ENCODE measurements at places on chromosomes 13 and 19.

DNA sequence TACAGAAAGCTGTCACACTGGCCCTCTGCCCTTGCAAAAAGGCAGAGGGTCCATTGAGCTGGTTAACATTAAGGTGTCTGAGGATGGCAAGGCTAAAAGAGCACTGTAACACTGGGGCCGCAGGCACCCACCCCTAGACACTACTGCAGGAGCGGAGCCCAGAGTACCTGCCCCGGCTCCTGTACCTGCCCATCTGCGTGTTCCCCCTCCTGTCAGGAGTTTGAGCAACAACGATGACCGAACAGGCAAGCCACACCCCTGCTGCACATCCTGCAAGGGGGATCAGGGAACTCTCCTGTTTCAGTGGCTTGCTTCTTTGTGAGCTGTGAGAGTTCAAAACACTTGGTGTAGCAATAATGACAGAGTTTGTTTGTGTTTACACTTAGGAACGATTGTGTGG, 117.4 kb upstream of the STARD13 start:
- no peak for DNase-seq

- no peak for DNase-seq
Measured at GRCh38 chr13:39397896-39398265, 205.1 kb downstream of the LHFPL6 start.

DNA sequence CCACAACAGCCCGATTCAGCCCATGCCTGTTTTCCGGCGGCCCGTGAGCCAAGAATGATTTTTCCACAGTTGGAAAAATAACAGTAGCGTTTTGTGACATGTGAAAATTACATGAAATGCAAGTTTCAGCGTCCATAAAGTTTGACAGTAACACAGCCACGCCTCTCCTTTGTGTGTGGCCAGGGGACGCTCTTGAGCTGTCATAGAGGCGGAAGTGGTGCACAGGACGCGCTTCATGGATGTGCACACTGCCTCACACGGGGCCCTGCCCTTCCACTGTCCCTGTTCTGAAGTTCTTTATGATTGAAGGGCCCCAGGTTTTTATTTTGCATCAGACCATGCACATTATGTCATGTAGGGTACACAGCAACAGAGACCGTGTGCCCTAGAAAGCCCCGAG, 12.4 kb upstream of the ELAVL1 start:
- DNase-seq: no peak

- DNase-seq: no peak
Measured at GRCh38 chr13:74027161-74027779, 106.9 kb downstream of the KLF12 start.

GRCh38 chr13:95800436-95800835, 123.5 kb downstream of the DNAJC3 start:
- no peak for DNase-seq

GRCh38 chr19:10095622-10095947, 6.9 kb downstream of the ANGPTL6 start:
- no peak for DNase-seq

DNA sequence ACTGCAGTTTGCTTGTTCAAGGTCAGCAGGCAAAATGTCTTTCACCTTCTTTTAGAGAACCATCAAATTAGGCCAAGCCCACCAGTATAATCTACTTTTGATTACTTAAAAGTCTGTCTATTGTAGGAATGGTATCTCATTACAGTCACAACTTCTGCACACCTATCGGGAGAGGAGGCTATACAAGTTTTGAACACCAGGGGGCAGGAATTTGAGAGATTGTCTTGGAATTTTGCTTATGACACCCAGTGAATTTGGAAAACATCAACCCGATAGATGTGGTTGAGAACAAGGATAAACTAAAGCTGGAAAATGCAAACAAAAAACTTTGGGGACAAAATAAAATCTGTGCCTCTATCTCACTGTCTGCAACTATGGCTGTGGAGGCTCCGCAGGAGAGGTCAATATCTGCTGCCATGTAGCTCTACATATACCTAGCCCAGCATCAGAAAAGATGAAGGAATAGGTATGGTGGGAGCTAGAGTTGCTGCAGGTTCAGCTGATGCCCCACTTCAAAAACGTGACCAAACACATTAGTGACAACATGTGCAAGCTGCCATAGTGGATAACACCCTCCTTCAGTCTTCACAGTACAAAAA, 1299.2 kb upstream of the SPRY2 start:
- peak; percentile 32 for DNase-seq

DNA sequence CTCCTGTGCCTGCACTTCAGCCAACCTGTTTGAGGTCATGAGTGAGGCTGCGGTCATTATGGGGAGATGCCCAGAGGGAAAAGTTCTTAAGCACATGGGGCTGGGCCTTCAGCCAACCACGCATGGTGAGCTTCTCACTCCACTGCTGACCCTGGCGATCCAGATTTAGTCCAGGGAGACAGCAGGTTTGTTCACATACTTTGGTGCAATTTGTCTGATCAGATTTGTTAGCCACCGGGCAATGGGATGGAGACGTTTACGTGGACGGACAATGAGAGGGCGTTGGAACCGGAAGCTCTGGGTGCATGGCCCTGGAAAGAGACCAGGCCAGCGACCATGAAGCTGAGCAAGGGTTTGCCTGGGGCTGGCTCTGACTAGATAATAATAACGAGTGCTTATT, 56.2 kb downstream of the RGCC start:
- DNase-seq: no peak

DNA sequence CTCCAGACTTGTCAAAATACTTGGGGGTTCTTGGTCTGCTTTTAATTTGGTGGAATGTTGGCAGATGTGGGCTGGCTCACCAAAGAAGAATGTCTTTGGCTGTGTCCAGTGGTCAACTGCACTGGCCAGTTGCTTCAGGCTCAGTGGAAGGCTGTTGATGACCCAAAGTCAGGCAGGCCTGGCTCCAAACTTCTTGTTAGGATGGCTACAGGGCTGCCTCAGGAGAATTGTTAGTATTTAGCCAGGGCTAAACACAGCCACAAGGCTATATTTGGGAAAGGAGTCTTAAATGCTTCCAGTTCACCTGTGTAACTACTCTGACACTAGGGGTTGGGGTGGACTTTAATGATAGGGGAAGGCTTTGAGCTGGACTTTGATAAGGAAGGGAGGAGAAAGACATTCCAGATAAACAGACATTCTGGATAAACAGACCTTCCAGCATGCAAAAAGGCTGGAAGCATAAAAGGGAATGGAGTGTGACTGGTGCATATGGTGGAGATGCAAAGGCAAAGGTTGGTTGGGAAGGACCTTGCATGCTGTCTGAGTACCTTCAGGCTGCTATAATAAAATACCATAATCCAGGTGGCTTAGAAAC, 116.8 kb downstream of the FOXO1 start:
- no peak for DNase-seq

DNA sequence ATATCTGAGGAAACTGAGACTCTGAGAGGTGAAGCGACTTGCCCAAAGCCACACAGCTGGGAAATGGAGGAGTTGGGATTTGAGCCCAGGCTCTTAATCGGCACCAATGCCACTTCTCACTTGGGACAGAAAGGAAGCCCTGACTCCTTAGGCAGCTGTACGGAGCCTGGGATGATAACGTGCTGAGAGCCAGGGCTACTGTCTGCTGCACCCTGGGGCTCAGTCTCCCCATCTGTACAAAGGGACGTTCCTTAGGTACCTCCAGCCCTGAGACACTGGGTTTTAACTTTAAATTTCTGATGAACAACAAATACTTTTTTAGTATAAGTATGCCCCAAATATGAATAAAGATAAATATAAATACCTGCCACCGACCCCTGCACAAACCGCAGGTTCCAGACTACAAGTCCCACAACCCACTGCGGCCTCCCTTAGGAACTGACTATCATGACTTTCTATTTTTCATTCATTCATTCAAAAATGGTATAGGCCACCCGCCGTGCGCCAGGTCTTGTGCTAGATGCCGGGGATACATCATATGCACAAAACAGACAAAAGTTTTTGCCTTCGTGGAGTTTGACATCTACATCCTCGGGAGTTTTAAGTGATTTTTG, 776 bp upstream of the NCLN start:
- DNase-seq: no peak

DNA sequence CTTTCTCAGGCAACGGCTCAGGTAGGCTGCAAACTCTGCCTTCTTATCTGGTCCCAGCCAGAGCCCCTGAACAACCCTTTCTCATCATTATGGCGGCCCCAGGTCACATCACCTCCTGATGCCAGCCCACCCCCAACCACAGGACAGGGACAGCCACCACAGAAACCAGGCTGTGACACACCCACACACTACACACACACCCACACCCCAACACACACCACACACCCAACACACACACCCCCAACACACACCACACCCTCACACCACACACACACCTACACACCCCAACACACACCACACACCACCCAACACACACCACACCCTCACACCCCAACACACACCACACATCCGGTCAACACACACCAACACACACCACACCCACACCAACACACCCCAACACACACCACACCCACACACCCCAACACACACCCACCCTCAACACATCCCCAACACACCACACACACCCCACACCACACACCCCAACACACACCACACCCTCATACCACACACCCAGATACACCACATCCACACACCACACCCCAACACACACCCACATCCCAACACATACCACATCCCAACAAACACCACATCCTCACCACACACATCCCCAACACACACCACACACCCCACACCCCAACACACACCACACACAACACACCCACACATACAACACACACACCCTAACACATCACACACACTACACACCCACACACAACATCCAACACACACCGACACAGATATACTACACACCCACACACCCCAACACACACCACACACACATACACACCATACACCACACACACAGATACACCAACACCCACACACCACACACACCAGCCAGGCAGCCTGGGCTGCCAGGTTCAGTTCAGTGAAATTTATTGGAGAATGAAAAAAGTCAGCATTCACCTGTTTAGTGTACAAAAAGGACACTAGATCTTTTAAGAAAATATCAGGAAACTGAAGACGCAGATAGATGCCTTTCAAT, 4.2 kb upstream of the ISYNA1 start:
- no peak for DNase-seq

- DNase-seq: no peak
Measured at GRCh38 chr19:33186431-33187182, 7.5 kb upstream of the LRP3 start.

DNA sequence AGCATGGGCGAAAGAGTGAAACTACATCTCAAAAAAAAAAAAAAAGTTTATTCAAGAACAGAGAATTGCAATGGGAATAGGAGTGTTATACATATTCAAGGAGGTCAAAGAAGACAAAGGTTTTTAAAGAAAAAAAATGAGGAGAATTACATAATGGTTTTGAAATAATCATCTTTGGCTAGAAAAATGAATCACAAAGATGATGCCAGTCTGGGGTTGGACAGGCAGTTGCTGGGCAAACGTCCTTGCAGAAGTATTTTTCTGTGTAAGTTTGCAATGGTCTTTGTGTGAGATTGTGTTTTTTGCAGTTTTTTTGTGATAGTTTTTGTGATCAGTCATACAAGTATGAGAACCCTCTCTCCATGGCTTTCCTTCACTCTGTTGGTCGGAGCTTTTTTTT, 23.7 kb downstream of the LYPD3 start:
- peak; percentile 38 for DNase-seq

- DNase-seq: no peak
Measured at GRCh38 chr19:15031675-15032074, 17.6 kb upstream of the CASP14 start.

DNA sequence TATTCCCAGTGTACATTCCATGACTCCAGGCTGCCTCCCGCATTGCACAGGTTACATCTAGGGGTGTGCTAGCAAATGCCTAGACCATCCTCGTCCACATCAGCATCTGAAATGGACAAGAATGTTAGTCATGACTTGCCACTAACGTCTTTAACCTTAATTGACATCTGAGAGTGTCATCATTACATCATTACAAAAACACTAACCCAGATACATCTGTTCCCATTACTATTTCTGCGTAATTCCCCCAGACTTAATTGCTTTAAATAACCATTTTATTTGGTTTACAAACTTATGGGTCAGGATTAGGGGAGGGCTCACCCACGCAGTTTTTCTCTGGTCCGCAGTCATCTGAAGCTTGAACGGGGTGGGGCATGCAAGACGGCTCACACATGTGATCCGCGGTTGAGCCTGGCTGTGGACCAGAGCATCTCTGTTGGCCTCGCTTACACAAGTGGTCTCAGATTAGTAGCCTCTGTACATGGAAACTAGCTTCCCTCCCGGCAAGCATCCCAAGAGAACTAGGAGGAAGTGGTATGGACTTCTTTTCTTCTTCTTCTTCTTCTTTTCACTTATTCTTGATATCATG, 15.9 kb downstream of the KL start:
- DNase-seq: no peak

DNA sequence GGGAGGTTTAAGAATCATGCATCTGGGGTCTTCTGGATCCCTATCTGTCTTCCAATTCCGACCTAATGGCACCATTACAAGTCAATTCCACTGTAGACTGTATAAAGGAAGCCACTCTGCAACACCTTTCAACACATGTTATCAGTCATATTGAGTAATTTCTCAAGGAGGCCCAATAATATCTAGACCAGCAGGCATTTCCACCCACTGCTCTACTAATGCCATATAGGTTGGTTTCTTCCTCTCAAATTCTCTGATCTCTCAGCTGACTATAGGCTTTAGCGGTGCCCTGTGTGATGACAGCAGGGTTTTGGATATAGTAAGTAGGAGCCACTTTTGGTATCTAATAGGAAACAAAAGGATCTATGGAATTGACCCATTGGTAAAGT, 12.4 kb upstream of the ITM2B start:
- DNase-seq: no peak

- no peak for DNase-seq
Measured at GRCh38 chr19:43625918-43626579, 6.6 kb upstream of the ZNF428 start.

- DNase-seq: no peak
Measured at GRCh38 chr13:64930636-64931035, 2299.5 kb downstream of the PCDH9 start.

DNA sequence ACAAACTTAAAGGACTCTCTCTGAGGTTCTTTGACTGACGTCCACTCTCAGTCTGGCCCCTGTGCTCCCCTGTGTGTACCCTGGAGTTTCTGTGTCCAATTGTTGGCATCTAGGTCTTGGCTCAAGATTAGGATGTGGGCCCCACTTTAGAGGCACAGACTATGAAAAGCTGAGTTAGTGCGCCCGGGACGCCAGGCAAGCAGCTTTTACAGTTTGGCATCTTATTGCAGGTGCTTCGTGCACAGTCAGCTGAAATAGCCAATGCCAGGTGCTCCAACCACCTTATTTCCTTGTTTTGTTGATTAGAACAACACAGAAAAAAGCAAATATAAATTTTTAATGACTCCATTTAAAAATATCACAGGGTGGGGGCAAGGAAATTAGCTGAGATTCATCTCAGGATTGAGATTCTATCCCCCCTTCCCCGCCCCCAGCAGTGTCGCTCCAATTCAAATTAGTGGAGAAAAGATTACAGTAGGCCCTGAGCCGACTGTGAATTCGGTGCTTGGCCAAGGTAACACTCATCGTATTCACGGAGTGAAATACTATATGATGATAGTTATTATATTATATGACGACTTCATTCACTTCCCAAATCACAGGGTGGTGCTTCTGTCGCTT, 4.3 kb downstream of the SOX1 start:
- DNase-seq: no peak

GRCh38 chr19:39672473-39672872, 16.8 kb downstream of the LGALS16 start:
- no peak for DNase-seq

- no peak for DNase-seq
Measured at GRCh38 chr19:51695088-51695487, 2.0 kb downstream of the SPACA6 start.

Data from bronchial epithelial cell (primary cell).